Kidney epithelial cell (primary cell): ENCODE measurements at places on chromosomes 2 and 18. TPM values are rescaled to one million over a fixed set of nuclear protein-coding genes. Genes with fewer than 3 reads are reported as not detected.

- no peak for DNase-seq
Observed at GRCh38 chr2:70906439-70907005, 29.2 kb upstream of the ATP6V1B1 start.

DNA sequence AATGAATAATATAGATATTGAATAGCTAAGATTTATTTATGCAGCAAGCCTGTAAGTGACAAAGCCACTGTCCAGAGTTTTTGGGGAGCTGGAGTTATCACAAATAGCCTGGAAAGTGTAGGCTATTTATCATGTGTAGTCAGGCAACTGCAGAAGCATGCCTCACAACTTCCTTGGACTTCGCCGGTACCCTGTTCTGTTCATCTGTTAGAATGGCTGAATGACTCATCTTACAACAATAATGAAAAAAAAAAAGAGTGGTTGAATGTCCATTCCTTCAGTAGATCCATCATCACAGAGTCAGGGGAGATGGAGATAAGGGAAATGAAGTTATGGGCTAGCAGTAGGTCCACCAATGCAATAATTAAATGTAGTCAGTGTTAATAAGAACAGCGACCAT, 24.0 kb upstream of the ATP5MC3 start:
- peak; percentile 39 for DNase-seq

DNA sequence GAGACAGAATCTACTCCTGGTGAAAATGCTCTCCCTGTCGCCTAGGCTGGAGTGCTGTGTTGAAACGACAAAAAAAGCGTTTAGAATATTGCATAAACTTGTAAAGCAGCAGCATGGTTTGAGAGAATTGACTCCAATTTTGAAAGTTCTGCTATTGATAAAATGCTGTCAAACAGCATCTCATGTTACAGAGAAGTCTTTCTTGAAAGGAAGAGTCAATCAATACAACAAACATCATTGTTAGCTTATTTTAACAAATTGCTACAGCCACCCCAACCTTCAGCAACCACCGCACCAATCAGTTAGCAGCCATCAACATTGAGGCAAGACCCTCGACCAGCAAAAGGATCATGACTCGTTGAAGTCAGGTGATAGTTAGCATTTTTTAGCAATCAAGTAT, 6.9 kb downstream of the C2orf76 start:
- DNase-seq, result no peak

DNA sequence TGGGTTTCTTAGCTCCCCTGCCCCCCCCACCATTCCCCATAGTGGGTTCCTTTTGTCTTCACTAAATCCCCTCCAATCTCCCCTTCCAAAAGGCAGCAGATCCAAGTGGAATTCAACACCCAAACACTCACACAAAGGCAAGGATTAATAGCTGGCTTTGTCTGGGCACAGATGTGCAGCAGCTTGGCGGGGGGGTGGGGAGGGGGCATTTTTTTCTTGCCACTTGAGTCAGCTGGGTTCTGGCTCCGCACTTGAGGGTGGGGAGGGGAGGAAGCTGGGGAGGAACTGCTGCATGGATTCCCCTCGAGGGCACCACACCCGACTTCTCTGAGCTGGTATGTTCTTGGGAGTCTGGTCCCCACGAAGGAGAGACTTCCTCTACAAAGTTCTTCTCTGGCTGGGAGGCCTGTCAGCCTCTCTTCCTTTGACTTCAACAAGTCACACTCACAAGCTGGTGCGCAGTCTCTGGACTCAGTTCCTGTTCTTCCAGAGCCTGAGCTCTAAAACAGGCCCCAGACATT, 36.0 kb downstream of the SERTAD2 start:
- no peak for DNase-seq

DNA sequence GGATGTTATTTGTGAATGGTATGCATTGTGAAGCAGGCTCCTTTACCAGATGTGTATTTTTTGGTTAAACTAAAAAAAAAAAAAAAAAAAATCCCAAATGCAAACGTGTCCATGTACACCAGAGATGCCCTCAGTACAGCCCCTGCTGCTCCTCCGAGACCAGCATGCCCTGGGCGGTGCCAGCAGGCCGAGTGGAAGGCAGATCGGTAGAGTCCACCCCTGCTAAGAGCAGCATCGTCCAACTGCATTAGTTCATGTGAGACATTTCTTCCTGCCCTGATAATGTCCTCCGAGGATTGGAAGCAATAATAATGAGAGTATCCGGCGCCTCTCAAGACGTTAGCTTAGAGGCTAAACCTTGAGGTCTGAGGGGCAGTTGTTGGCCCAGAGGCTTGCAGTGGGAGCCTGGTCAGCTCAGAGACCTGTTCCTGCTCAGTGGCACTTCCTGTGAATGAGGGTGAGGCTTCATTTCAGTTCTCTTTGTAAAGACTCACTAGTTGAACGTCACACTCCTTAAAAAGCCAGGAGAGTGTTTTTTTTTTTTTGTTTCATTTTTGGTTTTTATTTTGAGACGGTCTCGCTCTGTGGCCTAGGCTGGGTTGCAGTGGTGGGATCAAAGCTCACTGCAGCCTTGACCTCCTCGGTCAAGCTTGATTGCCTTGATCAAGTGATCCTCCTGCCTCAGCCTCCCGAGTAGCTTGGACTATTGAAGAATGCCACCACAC, 5.6 kb downstream of the SLC66A3 start:
- no peak for DNase-seq

The CNGA3 gene
- 0.21 TPM in 1 of 2 replicates, not detected in the other for total RNA-seq

The TWIST2 gene
- total RNA-seq, result 1.8 and 4.2 TPM in 2 replicates
